ENCODE measurements at places on chromosomes 6 and 20. TPM values are rescaled to one million over a fixed set of nuclear protein-coding genes. Genes with fewer than 3 reads are reported as not detected.

- DNase-seq = no peak
These were observed 33.9 kb downstream of the DSE start for GRCh38 chr6:116404696-116405095.

- DNase-seq = no peak
These were observed 422.5 kb upstream of the RGS17 start for GRCh38 chr6:153553627-153554026.

DNA sequence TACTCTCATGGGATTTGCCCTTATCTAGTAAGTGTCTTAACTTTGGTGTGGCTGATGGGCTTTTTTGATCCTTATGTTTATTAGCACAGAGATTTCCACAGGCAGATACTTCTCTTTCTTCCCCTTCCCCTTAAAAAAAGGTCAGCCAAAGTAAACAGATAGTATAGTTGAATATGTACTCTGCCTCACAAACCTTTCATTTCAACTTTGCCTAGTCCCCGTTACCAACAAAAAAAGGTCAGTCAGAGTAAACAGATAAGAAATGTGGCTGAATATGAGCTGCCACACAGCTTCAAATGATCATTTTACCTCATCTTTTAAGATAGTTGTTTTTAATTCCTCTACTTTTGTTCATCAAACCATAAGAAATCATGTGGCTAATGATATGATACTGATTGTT is 34.1 kb upstream of the SLC35D3 start:
- DNase-seq = no peak

- DNase-seq = no peak
These were observed 38.7 kb downstream of the CNKSR3 start for GRCh38 chr6:154471609-154472362.

DNA sequence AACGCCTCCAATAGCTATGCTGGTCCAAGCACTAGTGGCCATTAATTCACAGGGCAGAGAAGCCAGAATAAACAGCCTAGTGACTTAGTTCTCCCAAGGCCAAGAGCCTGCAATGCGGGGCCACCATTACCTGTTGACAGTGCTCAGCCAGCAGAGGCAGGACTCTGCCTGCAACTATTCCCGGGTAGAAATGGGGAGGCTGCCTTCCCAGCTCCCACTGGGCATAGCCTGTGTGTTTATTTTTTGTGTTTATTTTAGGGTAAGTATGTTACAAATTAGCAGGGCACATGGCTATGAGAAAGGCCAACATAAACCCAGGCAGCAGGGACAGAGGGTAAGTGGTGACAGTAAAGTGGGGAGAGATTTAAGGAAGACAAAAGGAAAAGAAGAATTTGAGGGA is 5.0 kb downstream of the GNAS-AS1 start:
- no peak for DNase-seq

DNA sequence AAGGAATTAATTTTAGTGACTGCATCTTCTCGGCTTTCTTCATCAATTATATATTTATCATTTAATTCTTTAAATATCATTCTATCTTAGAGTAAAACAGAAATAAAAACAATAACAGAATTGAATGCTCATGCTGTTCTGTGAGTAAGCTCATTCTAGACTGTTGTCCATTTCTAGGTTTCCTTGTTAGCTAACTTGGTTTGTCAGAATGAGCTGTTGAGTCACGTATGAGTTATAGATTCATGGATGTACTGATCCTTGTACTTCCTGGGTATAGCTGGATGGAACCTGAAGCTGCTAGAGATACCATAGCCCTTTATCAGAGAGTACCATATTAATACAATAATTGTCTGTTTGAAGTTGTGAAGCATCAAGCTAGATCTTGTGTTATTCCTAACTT is 515.3 kb downstream of the TENT5A start:
- no peak for DNase-seq

- no peak for DNase-seq
These were observed 225.7 kb downstream of the HAO1 start for GRCh38 chr20:7714549-7714948.

GRCh38 chr6:125844989-125845388 is 54.2 kb downstream of the NCOA7 start:
- no peak for DNase-seq

DNA sequence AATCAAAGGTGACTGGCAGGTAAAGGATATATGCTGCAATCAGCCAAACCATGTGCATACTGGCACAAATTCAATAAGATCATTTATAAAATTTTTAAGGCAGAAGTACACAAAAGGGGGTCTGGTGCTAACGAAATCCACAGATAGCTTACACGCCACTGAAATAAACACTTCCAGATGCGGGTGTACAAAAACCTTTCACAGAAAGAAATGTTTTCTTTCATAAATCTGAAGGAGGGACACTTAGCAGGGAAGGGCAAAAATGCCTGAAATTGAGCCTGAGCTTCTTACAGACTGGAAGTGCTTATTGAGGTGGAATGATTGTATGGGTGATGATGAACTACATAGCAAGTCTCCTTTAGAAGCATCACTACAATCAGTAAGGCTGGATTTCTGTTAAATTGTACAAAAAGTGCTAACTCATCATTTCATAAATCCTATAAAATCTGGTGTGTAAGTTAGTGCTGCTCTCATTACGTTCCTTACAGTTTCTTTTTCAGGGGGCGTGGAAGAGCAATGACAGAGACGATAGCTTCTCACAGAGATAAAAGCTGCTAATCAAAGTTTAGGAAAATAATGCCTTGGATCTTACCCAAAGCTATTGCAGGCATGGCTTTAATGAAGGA is 409.3 kb upstream of the RUNX2 start:
- no peak for DNase-seq

DNA sequence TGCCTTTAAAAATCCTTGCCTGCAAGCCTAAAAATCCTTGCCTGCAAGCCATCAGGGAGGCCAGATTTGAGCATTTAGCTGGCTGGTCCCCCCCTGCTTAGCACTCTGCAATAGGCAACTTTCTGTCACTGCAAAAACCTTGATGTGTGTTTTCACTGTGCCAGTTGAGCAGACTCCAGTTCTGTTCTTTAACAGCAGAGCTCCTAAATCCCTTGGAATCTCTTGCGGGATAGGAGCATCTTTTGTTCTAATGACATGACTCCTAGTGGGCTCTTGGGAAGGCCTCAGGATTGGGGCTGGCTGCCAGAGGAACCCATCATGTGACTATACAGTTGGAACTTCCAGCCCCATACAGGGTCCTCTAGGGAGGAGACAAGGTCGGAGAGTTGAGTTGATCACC is 50.4 kb downstream of the FAM184A start:
- no peak for DNase-seq

- DNase-seq = no peak
These were observed 51.9 kb downstream of the MYO6 start for GRCh38 chr6:75800708-75801505.

DNA sequence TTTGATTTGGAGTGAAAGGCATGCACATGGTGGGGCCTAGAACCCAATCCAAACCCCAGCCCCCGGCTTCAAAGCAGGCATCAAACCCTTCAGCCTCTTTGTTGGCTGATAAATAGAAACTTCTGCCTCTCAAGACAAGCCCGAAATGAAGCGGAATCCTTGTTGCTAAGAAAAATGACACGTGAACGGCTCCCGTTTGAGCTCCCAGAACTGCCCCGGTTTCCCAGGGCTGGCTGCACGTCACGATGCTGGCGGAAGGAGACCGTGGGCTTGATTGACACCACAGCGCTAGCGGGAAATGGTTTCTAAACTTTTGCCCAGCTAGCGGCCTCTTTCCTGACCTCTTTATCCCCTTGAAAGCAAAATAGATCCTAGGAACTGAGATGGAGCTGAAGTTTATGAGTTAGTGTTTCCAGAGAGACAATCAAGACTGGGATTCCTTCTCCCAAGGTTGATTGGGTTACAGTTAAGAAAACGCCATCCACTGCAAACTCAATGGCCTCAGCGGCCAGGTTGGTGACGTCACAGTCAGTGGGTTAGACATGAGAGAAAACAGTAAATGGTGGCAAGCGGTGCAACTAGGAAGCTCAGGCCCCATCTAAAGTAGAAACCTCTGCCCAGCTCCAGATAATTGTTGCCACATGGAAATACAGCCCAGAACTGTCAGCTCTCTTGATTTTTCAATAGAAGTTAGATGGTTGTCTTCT is 117.0 kb downstream of the ANKRD60 start:
- no peak for DNase-seq

GRCh38 chr6:33619166-33619840 is 1.8 kb upstream of the ITPR3 start:
- no peak for DNase-seq

DNA sequence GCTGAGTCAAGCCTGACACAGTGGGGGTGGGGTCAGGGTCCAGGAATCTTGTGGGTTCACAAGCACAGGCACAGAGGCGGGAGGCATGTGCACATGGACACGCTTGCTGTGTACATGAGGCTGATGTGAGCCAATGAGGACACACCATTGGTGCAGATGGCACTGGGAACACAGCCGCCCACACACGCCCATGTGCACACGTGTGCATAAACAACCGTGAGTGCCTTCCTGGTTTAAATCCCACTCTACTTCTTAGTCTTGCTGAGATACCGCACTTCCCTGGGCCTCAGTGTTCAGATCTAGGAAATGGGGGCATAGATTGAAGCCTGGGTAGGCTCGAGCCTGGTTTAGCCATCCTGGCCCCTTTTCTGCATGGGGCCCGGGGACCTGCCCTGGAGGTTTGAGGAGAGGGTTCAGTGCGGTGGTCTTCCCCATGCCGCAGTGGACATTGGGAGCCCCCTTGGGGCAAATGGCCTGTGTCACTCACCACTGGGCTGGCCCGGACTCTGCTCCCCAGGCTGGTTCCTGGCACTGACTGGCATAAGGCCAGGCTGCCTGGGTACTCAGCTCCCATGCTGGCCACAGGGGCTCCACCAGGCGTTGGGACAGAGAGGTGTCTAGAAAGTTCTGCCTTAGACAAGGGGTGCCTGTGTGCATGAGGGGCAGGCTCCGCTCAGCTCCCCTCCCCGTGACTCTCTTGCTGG is 60.2 kb downstream of the CEBPB start:
- DNase-seq = no peak

DNA sequence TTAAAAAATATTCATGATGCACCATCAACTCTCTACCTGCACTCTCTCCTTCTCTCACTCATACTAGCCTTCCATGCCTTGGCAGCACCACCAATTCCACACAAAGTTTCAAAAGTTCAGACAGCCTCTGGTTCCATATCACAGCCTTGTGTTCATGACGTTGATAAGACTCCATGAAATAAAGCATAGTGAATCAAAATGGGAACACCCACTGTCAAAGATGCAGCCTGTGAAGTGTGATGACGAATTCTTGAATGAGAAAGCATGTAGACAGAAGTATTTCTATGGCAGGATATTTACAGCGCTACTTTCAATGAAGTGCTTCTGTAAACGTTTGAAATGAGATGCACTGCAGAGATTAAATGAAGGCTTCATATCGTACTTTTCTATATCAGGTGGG is 77.3 kb upstream of the FERMT1 start:
- no peak for DNase-seq

- DNase-seq = peak; percentile 89
These were observed 96.6 kb upstream of the FOXP4 start for GRCh38 chr6:41449399-41450245.

GRCh38 chr6:26473429-26473757 is 15.6 kb downstream of the BTN2A1 start:
- DNase-seq = no peak

DNA sequence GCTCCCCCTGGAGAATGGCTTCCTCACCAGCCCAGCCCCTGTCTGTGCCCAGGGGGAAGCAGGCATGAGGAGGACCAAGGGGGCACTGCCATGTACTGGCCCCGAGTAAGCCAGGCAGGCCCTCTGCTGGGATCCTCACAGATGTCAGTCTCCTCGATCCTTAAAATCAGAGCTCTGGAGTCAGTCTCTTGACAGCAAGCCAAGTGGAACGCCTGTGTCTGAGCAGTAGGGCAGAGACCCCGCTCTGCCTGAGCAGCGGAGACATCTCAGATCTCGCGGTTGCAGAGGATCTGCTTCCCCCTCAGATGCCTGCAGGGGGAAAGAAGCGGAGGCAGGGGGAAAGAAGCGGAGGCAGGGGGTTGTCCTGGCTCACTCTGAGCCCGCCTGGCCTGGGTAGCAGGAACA is 92.6 kb downstream of the SNX5 start:
- no peak for DNase-seq

DNA sequence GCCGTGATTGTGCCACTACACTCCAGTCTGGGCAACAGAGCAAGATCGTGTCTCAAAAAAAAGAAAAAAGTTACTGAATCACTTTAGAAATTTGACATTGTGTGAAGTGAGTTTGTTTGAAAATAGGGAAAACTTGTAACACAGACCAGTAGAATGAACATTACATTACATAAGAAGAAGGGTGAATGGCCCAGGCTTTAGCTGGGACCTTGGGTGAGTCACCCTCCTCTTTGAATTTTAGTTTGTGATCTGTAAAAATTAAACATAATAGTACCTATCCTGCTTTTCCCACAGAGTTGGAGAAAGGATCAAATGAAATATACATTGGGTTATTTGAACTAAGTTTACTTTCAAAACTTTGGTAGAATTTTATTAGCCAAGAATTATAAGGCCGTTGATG is 56.3 kb downstream of the KCNS1 start:
- no peak for DNase-seq

DNA sequence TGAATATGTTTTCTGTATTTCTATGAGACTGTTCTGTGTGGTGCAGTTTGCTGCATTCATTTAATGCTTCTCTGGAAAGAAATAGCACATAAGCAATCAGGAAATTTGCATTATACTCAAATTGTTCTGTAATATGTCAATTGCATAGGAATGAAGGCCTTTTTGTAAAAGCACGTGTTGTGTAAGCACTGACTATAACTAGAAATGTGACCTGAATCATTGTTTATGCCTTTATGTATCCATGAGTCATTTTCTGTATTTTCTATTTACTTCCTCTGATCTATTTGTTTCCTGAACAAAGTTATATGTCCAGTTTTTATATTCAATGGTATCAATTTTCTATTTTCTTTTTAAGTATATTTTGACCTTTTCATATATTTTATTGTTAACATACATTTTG is 1455.3 kb downstream of the GRIK2 start:
- DNase-seq = no peak

GRCh38 chr6:150243620-150244314 is 100.9 kb downstream of the PPP1R14C start:
- DNase-seq = no peak

The ZNF343 gene
- 6.3 TPM for total RNA-seq

The ZNF334 gene
- total RNA-seq = 4.4 TPM

The EDN1 gene
- 5.8 TPM for total RNA-seq

The TSHZ2 gene
- total RNA-seq = 57.8 TPM

The FLRT3 gene
- total RNA-seq = 1.1 TPM

The CNR1 gene
- total RNA-seq = 0.35 TPM

The NMBR gene
- not detected for total RNA-seq

The GNRH2 gene
- total RNA-seq = not detected

The PNLDC1 gene
- not detected for total RNA-seq

The TNNC2 gene
- total RNA-seq = 2.7 TPM

The HCRTR2 gene
- total RNA-seq = not detected

The DLL1 gene
- 89.1 TPM for total RNA-seq

The RCAN2 gene
- total RNA-seq = 23.1 TPM

The REPS1 gene
- 62.7 TPM for total RNA-seq

The LPA gene
- total RNA-seq = not detected

The FAM50B gene
- total RNA-seq = 3.3 TPM

The AGER gene
- 2.8 TPM for total RNA-seq
